ENCODE measurements at places on chromosomes 13 and 19.

DNA sequence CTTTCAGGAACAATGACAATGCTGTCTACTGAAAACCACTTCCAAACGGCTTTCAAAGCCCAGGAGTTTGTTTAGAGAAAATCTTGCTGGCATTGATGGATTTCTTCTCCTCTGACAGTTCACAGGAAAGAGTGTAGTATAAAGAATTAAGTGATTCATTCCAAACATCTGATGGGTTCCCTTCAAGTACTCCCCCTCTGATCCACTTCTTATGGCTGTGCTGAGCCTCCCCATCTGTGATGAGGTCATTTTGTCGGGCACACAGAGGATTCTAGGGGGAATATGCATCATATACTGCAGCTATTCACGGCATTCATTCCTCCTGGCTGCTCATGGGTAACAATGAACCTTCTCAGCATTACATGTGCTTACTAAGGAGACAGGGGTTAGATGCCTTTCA lies 107.9 kb downstream of the RGCC start:
- no peak for DNase-seq

GRCh38 chr13:30510091-30510490 lies 44.4 kb upstream of the HMGB1 start:
- no peak for DNase-seq

DNA sequence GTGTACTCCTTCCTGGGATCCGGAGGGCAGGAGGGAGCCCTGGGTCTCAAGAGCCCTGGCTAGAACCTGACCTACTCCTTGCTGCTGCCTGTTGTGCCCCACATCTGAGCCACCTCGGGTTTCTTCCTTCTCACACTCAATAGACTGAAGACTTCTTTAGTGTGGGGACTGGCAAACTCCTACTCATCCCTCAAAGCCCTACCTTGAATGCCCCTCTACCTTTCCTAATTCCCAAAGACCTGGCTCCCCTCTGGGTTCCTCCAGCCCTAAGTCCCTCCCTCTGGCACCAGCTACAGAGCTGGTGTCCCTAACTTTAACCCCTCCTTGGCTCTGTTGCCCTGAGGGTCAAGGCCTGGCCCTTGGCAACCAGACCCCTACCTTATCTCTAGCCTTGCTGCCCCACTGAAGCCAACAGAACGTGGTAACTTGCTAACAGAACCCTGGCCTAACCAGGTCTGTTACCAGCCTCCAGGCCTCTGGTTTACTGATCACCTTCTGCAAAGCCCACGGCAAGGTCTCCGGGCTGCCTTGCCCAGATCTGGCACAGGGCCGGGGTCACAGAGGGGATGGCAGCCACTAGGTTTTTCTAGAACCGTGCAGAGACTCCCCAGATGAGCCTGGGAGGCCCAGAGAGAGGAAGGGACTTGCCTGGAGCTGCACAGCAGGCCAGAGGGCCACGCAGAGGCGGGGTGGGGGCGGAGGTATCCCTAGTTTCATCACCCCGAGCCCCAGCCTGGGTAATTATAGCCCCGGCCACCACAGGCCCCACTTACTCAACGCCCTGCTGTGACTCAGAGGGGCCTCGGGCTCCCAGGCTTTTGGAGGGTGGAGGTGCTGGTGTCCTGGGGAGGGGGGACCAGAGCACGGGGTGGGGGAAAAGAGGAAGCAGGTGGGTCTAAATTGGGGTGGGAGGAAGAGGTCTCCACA lies 15.3 kb downstream of the ZBTB7A start:
- no peak for DNase-seq

- peak; percentile 45 for DNase-seq
Observed at GRCh38 chr19:45798995-45799517, 6.4 kb upstream of the DMWD start.

DNA sequence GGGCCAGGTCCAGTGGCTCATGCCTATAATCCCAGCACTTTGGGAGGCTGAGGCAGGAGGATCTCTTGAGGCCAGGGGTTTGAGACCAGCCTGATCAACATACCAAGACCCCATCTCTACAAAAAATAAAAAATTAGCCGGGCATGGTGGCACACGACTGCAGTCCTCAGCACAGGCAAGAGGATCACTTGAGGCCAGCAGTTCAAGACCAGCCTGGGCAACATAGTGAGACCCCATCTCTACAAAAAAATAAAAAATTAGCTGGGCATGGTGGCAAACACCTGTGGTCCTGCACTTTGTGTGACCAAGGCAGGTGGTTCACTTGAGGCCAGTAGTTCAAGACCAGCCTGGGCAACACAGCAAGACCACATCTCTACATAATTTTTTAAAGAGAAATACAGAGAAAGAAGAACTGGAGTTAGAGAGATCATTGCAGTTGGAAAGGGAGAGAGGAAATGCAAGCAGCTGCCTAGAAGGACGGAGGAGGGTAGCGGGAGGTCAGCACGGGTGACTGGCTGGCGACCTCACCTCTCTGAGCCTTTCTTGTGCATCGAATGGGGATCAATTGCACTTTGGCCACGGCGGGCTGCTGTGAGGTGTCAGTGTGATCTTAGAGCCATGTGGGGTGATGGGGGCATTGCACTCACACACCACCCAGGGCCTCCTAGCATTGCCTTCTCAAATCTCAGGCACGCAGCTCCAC lies 13.9 kb downstream of the BCAM start:
- no peak for DNase-seq

DNA sequence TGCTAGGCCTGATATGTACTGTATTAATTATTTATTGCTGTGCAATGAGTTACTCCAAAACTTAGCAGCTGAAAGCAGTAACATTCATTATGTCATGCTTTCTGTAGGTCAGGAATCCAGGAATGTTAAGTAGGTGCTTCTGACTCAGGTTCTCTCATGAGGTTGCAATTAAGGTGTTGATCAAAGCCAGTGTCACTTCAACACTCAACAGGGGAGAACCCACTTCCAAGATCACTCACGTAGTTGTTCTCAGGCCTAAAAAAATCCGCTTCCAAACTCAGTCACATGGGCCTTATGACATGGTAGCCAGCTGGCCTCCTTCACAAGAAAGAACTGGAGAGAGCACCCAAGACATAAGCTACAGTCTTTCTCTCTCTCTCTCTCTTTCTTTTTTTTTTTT lies 211.1 kb upstream of the NBEA start:
- no peak for DNase-seq

DNA sequence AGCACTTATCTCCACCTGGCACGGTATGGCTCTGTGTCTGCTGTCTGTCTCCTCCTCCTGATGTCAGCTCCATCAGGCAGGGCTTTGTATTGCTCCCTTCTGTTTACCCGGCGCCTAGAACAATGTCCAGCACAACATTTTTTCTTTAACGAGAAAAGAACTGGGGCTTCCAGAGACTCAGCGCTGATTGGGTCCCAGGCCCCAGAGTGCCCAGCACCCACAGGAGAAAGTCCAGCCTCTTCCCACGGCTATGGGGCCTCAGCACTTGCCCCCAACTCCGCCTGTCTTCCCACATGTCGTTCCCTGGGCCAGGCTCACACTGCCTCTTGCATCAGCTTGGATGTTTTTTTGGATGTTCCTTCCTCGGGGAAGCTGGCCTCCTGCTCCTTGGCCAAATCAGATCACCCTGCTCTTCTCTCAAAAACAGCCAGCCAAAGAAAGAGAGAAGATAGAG lies 6.9 kb downstream of the MYPOP start:
- no peak for DNase-seq

DNA sequence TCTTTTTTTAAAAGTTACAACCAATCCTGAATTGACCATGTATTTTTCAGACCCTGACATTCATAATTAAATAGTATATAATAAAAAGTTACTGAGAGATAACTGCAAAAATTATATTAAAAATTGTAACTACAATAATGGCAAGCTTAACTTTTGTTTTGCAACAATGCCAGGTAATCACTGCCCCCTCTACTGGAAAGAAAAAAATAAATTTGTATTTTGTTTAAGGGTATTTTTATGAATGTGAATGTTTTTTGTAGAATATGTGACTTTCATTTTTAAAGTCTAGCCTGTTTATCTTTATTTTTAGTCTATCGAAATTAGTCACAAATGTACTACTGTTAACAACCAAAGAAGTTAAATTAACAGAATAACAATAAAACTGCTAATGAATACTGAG lies 21.7 kb downstream of the MRPS31 start:
- DNase-seq: no peak

- DNase-seq: no peak
Observed at GRCh38 chr19:50512112-50512998, 1.4 kb downstream of the ASPDH start.

- peak; percentile 97 for DNase-seq
Observed at GRCh38 chr19:3047496-3048189, 14.7 kb downstream of the TLE5 start.

- DNase-seq: no peak
Observed at GRCh38 chr13:109231888-109232287, 554.5 kb downstream of the IRS2 start.

- DNase-seq: no peak
Observed at GRCh38 chr19:19421299-19421696, 15.8 kb downstream of the GATAD2A start.

GRCh38 chr13:83272076-83272475 lies 610.2 kb downstream of the SLITRK1 start:
- DNase-seq: no peak

DNA sequence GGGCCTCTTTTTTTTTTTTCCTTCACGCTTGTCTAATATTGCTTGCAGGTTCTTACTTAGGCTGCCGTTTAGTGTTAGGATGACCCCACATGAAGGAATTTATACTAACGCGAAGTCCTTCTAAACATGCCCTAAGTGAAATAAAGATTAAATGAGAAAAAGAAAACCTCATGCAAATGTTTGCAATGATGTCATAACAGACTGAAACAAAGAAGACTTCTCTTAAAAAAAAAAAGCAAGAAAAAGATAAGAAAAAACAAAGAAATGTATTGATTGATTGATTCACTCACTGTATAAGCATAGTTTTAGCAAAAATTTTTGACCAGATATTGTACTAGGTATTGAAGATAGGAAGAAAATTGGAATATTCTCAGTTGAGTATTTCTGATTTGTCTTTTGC lies 418.2 kb downstream of the IRS2 start:
- no peak for DNase-seq

- DNase-seq: no peak
Observed at GRCh38 chr13:88592105-88592504, 920.9 kb downstream of the SLITRK5 start.

GRCh38 chr13:71935166-71935840 lies 68.3 kb upstream of the DACH1 start:
- DNase-seq: no peak

GRCh38 chr13:45218689-45219088 lies 17.8 kb upstream of the KCTD4 start:
- no peak for DNase-seq

DNA sequence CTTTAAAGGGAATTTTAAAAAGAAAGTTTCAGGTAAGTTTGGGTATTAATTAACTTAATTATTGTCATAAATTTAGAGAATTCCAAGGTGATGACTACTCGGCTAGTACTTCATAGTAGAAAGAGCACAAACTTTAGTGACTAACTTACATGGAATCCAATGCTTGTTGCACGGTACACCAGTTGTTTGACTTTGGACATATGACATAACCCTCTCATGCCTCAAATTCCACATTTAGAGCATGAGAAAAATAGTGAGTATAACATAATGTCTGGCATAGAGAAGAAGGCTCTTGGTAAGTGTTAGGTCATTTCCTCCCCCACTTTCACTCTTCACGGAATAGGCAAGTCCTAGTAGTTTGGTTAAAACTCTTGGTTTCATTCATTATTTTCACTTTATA lies 1249.4 kb upstream of the SLC10A2 start:
- DNase-seq: no peak

GRCh38 chr13:51906581-51906980 lies 44.8 kb downstream of the CCDC70 start:
- DNase-seq: no peak

- no peak for DNase-seq
Observed at GRCh38 chr13:26502826-26503225, 54.7 kb upstream of the WASF3 start.

- no peak for DNase-seq
Observed at GRCh38 chr19:43286786-43287185, 17.5 kb upstream of the PSG9 start.

DNA sequence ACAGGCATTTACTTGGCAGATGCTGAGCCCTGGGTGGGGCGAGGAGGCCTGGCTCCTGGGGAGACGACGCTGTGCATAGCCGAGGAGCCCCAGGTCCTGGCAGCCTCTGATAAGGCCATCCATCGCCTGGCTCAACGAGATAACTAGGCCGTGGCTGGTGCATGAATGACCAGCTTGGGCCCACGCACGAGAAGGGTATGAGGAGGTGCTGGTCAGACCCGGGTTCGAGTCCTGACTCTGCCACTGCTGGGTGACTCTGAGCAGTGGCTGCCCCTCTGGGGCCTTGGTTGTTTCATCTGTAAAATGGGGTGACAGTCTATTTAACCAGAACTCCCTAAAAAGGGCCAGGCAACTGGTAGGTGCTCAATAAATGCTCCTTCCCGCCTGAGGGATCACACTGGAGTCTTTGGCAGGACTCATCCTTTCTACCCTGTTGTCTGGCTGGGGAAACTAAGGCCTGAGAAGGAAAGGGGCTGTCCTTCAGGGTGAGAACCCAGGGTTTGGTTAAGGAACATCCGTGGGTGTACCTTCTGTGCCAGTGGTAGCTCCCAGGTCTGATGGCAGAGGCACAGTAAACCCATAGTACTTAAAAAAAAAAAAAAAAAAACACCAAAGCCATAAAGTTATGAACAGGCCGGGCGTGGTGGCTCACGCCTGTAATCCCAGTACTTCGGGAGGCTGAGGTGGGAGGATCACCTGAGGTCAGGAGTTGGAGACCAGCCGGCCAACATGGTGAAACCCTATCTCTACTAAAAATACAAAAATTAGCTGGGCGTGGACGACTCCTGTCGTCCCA lies 8.1 kb upstream of the ARRDC2 start:
- DNase-seq: peak; percentile 98

GRCh38 chr13:105773241-105773640 lies 762.2 kb downstream of the EFNB2 start:
- DNase-seq: no peak

DNA sequence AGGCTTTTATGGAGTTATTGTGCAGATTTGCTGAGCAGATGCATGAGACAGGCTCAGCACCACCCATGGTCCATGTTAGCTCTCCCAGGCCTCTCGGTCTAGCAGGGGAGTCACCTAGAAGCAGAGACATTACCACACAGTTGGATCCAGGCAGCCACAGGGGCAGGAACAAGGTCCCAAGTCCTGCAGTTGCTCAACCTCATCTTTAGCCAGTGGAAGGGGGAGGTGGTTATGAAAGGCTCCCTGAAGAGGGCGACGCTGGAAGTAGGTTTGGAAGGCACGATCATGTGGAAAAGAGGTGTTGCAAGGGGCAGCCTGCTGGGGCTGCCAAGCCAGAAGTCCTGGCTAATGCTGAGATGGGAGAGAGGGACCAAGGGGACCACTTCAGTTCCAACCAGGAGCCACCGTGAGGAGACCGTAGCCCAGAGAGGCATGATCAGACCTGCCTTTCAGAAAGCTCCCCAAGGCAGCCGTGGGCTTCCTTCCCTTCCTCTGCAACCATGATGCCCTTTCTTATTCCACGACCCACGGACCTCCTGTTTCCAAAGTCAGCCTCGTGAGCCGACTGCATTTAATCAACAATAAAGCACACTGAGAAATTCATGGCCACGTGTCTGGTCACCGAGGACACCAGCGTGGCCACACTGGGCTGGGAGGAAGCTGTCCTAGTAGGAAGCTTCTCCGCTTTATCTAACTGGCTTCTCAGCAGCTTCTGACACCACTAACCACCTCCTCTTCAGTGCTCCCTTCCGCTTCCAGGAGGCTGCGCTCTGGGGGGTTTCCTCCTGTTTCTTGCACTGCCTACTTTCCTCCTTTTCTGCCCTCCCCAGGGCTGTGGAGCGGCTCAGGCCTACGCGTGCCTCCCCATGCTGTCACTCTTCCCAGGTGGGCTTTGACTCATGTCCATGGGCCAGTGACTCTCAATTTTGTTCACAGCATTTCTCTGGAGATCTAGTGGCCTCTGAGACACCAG lies 2.6 kb downstream of the AP1M1 start:
- DNase-seq: peak; percentile 18

- peak; percentile 91 for DNase-seq
Observed at GRCh38 chr13:44918326-44919103, 70.8 kb downstream of the NUFIP1 start.

Measured in erythroblast (primary cell).